ENCODE measurements at places on chromosomes 1 and 21.

DNA sequence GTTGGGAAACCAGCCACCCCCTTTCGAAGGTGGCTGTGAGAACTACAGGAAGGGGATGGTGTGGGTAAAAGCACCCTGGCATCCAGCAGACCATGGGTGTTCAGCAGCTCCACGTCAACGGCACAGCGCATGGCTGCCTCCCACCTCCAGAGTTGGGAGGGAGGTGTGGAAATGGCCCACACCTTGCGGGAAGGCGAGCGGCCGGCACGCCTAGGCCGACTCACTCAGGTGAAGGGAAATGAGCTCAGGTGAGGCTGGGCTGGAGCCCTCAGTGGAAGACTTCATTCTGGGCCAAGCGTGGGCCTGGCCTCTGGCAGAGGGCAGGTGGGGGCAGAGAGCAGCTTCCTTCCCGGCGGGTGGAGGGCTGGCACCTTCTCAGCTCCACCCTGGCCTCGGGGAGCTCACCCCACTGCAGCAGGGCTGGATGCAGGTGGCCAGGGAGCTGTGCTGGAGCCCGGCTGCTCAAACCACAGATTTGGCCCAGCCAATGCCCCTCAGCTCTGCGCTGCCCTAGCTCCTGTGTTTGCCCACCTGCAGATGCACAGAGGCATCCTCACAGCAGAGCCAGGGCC is 24.8 kb upstream of the ALDH4A1 start:
- peak; percentile 33 for DNase-seq

GRCh38 chr1:6270401-6270800 is 9.5 kb upstream of the GPR153 start:
- DNase-seq = no peak

- no peak for DNase-seq
Measured at GRCh38 chr1:15180189-15180588, 26.6 kb downstream of the TMEM51 start.

- DNase-seq = no peak
Measured at GRCh38 chr1:14339288-14339687, 259.2 kb upstream of the KAZN start.

- no peak for DNase-seq
Measured at GRCh38 chr21:45992301-45993209, 11.0 kb downstream of the COL6A1 start.

DNA sequence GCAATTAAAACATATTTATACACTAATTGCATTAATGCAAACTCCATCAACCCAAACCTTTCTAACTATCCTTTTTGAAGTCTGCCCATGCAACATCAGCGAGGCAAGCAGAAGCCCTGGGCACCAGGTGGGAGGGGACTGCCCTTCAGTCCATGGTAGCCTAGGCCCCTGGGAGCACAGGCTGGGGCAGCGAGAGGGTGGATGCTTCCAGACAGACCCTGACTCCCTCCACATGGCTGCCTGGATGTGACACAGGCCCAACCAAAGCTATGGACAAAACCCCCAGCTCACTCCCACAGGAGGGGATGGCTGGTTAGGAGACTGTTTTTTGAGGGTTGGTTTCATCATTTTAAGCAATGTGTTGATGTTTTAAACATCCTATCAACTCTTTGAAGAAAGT is 17.8 kb upstream of the LRRC47 start:
- DNase-seq = no peak

- DNase-seq = no peak
Measured at GRCh38 chr1:178371933-178372388, 124.8 kb downstream of the CLEC20A start.

DNA sequence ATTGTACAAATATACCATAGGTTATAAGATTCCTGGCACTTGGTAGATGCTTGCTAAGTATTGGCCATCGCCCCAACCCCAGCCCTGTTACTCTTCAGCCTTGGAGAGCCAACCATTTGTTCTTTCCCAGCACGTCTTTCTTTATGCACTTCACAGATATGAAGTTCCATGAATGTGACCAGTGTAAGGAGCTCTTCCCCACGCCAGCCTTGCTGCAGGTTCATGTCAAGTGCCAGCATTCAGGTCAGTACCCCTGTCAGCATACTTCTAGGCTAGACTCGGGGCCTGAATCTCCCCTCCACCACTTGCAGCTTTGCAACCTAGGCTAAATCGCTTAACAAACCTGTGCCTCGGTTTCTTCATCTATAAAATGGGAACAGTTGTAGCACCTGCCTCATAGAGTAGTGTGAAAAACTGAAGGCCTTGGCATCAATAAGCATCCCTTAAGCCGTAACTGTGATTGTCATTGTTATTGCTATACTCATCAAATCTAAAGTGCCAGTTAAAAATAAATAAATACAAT is 41.0 kb upstream of the EPHA8 start:
- DNase-seq = no peak

DNA sequence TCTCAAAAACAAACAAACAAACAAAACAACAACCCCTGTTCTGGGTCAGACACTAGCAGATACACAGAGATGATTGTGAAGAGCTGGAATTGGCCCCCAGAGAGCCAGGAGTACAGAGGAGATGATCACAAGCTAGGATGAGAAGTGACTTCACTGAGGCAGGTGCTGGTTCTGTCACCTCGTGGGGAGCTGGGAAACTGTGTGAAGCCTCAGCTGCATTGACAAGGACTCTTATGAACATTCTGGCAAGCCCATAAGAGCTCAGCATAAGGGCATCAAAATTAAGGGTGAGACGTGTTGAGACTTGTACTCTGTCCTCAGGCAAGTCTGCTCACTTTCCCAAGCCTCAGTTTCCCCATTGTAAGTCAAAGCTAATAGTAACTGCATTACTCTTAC is 14.7 kb upstream of the PTP4A2 start:
- DNase-seq = no peak

DNA sequence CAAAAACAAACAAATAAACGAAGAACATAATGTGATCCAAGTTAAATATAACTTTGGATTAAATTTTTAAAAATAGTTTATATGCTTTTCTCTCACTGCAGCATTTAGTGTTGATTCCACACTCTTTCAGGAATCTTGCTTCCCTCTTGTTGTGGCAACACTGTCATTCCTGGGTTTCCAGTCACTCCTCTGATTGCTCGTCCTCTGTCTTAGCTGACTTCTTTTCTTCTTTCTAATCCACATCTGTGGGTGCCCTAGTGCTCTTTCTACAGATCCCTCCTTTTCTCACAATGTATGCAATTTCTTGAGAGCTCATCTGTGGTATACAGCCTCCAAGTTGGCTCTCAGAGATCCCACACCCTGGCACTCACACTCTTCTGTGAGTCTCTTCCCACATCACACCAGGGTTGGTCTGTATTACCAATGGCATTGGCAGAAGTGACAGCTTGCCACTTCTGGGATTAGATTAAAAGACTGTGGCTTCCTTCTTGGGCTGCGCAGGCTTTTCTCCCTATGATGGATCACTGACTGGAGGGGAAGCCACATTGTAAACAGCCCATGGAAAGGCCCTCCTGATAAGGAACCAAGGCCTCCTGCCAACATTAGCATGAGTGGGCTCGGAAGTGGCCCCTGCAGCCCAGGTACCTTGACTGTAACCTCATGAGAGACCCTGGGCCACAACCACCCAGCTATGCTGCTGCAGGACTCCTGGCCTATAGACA is 11.5 kb upstream of the MYOC start:
- DNase-seq = no peak

GRCh38 chr1:220999872-221000863 is 120.9 kb downstream of the HLX start:
- DNase-seq = no peak

- no peak for DNase-seq
Measured at GRCh38 chr1:172700556-172700955, 41.7 kb downstream of the FASLG start.

GRCh38 chr1:212607206-212607912 is 1.2 kb upstream of the ATF3 start:
- DNase-seq = peak; percentile 45

GRCh38 chr1:40789661-40790430 is 6.3 kb downstream of the KCNQ4 start:
- DNase-seq = no peak

DNA sequence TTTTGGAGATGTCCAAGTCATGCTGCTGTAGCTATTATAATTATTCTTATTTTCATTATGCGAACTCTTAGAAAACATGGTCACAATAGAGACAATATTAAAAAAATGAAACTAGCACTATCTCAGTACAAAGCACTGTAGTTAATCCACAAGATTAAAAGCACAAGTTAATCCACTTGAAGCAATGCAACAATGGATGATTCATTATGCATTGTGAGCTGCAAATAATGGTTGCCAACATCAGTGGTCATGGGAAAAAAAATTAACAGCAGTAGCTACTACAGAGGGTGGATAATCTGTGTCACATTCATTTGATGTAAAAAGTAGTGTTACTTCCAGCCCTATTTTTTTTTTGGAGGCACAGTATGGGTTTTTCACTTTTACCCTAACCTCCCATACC is 56.7 kb downstream of the DPT start:
- DNase-seq = no peak

DNA sequence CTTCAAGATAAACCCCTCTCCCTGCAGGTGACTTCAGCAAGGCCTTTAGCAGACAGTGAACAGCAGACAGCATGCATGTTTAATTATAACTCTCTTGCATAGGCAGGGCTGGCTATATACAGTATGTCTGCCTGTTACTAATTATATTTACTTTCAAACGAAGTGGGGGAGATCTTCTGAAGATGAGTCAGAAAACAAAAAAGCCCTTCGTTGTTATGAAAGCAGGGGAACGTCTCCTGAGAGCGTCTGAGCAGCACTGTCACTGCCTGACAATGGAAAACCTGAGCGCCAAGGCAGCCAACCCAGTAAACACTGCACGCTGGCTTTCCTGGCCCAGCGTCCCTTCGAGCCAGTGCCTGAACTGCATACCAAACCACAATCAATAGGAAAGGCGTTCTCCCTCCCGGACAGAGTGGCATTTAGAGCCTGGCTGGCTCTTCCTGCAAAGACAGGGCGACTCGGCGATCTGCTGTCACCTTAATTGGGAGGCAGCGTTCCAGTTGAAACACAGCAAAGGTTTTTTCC is 54.1 kb downstream of the TOMM20 start:
- peak; percentile 69 for DNase-seq

DNA sequence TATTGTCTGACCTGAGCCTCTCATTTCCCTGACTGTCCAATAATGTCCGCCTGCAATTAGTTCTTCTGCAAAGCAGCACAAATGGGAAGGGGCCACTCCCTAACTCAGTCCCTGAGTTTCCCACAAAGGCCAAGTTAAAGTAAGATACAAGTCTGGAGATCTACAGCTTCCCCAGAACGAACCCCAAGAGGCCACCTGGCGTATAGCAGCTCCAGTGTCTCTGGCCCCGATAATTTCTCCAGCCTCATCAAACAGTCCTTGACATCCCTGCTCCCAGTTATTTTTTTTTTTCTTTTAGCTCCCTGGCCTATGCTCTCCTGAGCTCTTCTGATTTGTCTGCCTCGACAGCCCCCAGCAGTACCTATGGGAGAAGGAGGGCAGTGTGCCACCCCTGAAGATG is 8.1 kb upstream of the ACKR1 start:
- DNase-seq = no peak

DNA sequence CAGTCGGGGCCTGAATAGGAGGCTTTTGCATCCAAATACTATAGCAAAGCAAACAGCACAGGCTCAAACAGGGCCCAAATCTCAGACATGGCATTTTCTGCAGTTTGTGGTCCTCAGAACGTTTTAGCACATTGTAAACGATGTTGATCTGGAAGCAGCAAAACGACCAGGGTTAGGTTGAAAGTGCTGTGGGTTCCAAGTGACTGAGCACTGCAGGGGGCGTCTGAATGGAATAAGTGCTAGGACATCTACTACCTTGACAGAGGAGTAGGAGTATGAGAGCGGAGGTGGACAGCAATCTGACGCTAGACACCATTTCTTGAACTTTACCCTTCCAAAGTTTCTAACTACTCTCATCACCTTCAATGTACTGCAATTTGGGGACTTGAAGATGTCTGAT is 214.9 kb downstream of the BARHL2 start:
- no peak for DNase-seq

DNA sequence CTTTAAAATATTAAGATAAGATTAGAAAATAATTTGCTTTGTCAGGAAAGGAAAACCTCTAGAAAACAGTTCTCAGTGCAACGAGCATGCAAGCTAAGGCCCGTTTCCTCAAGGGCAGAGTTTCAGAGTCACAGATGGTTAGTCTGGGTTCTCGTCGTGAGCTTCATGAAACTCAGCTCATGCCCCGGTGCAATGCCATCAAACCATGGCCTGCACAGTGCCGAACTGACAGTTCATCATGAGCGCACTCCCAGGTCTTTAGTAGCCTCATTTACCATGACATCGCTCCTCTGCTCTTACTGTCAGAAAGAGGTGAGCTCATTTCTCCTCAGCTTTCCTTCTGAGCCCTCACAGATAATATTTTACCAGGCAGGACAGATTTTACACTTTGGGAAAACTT is 319.2 kb downstream of the NTNG1 start:
- DNase-seq = no peak

DNA sequence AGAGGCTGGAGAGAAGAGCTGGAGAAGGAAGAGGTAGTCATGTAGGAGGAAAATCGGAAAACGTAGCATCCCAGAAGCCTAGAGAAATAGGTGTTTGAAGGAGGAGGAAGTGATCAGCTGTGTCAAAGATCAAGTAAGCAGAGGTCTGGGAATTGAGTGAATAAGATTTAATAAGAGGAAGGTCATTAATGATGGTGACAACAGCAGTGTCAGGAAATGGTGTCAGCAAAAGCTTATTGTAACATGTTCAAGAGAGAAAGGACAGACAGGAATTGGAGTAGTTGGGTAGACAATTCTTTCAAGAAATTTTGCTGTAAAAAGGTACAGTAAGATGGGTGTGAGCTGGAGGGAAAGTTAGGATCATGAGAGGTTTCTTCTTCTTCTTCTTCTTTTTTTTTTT is 41.6 kb upstream of the SLC6A9 start:
- DNase-seq = no peak

- DNase-seq = no peak
Measured at GRCh38 chr1:98188774-98189173, 267.9 kb upstream of the DPYD start.

GRCh38 chr1:9027307-9027706 is 1.1 kb upstream of the SLC2A7 start:
- DNase-seq = no peak

Data from GM10248 (cell line).